NCI-H1436 treated with DMSO at 0.1 percent for 48 hours (cell line): ENCODE measurements at places on chromosomes 16 and 17.

DNA sequence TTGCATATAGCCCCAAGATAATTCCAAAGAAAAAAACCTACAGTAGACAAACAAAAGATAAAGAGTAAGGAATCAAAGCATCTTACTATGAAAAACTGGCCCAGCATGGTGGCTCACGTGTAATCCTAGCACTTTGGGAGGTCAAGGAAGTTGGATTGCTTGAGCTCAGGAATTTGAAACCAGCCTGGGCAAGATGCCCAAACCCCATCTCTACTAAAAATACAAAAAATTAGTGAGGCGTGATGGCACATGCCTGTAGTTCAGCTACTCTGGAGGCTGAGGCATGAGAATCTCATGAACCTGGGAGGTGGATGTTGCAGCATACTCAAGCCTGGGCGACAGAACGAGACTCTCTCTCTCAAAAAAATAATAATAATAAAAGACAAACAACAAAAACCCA, 764.7 kb upstream of the KIF2B start:
- no peak for DNase-seq

DNA sequence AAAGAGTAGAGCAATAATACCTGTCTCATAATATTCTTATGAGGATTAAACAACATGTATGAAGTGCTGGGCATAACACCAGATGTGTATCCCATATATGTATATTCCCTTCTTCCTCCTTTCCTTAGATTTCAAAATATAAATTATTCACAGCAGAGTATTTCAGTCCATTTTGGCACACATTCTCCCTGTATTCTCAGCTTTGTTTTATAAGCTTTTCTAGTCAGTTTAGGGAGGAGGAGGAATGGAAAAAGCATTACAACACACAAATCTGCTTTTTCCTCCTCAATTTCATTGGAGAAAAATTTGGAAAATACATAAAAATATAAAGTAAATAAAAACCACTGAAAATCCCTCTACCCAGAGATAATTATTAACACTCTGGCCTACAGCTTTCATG, 46.6 kb upstream of the CORO6 start:
- no peak for DNase-seq

GRCh38 chr17:35709874-35710273, 21.6 kb upstream of the RASL10B start:
- peak; percentile 30 for DNase-seq

- no peak for DNase-seq
These were observed 632 bp upstream of the RTN4RL1 start for GRCh38 chr17:2025622-2026309.

- DNase-seq, result no peak
These were observed 108.3 kb upstream of the GPR139 start for GRCh38 chr16:20181949-20182348.

GRCh38 chr17:51674579-51675255, 414.4 kb downstream of the UTP18 start:
- DNase-seq, result peak; percentile 9

DNA sequence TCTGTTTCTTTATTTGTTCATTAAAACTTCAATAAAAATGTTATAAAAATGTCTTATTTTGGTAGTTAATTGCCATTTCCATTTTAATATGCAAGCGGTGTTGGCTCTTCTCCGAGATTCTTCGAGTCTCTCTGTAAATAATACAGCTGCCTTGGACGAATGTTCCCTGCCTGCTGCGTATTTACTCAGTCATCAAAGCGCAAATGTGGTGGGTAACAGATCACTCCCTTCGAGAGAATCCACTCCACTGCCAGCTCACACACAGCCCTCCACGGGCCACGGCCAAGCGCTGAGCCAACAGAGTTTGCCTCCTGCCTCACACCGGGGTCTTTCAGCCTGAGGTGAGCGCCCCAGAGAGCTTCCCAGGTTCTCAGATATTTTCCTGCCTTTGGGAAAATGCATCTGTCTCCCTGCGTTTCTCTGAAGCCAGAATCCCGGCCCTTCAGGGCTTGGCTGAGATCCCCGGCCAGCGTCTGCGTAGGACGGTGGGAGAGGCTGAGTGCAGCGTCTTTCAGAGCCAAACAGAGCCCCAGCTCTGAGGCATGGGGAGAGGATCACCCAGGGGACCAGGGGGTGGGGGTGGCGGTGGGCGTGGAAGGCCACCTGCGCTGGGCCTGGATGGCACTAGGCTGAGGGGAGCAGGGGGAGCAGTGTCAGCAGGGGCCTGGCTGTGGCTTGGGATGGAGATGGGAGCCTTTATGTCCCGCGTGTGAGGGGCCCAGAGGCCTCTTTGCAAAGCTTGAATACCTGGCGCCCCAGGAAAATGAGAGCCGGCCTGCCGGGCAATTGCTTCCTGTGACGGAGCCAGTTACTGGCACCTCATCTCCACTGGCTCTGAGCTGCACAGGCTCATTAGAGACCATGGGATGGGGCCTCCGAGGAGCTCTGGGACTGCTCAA, 248.7 kb downstream of the RBFOX3 start:
- no peak for DNase-seq
